NCI-H2107 (cell line): ENCODE measurements at places on chromosomes 16 and 17.

DNA sequence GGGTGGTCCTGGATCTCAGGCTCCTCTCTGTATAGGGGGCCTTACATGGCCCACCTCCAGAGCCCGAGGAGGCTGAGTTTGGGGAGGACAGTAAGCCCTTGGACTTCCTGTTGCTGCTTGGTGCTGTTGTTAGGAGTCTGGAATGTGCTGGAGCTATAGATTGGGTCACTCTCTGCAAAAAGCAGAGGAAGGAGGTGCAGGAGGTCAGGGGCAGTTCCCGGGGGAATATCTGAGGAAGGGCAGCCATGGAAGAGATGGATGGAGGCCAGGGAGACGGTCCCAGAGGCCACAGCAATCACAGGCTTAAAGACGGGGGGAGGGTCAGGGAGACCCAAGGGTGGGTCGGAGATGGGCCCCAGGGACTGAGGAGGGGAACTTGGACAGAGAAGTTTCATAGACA is 23.0 kb upstream of the CBX4 start:
- no peak for DNase-seq

- DNase-seq = no peak
These were observed 15.9 kb downstream of the TMEM92 start for GRCh38 chr17:50289991-50290702.

GRCh38 chr16:74605746-74606520 is 981 bp downstream of the GLG1 start:
- no peak for DNase-seq

DNA sequence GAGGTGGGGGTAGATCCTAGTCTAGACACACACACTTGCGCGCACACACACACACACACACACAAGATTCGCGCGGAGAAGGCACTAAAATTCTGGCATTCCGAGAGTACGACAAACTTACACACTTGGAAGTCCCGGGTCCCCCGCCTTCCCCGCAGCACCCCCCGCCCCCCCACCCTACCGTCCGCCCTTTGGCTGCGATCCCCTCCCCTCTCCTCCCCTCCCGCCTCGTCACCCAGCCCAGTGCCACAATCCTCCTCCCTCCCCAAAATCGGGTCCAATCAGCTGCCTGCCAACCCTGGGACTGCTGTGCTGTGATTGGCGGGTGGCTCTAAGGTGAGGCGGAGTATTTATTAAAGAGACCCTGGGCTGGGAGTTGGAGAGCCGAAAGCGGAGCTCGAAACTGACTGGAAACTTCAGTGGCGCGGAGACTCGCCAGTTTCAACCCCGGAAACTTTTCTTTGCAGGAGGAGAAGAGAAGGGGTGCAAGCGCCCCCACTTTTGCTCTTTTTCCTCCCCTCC is at the start of gene SOX9:
Gene SOX9 (plus strand): TSS at position 379 of the 522 bp plus-strand sequence. CDS start 372 bp downstream, outside the sequence.
- peak; percentile 71 for DNase-seq

DNA sequence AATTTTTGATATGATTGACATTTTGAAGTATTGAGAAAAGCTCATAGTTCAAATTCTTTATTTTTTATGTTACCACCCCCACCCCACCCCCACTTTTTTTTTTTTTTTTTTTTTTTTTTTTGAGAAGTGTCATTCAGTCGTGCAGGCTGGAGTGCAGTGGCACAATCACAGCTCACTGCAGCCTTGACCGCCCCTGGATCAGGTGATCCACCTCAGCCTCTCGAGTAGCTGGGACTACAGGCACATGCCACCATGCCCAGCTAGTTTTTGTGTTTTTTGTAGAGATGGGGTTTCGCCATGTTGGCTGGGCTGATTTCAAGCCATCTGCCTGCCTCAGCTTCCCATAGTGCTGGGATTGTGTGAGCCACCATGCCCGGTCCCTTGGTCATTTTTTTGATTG is 7.4 kb downstream of the TAF15 start:
- no peak for DNase-seq

- DNase-seq = no peak
These were observed 20.1 kb upstream of the CLEC19A start for GRCh38 chr16:19265380-19265930.

- DNase-seq = peak; percentile 89
These were observed 34.4 kb downstream of the HNF1B start for GRCh38 chr17:37710344-37710886.

- no peak for DNase-seq
These were observed 6.7 kb upstream of the UBE2O start for GRCh38 chr17:76459674-76460073.

GRCh38 chr17:59331929-59332748 is 684 bp downstream of the YPEL2 start:
- no peak for DNase-seq

- no peak for DNase-seq
These were observed 1.4 kb upstream of the UNK start for GRCh38 chr17:75783069-75783783.

DNA sequence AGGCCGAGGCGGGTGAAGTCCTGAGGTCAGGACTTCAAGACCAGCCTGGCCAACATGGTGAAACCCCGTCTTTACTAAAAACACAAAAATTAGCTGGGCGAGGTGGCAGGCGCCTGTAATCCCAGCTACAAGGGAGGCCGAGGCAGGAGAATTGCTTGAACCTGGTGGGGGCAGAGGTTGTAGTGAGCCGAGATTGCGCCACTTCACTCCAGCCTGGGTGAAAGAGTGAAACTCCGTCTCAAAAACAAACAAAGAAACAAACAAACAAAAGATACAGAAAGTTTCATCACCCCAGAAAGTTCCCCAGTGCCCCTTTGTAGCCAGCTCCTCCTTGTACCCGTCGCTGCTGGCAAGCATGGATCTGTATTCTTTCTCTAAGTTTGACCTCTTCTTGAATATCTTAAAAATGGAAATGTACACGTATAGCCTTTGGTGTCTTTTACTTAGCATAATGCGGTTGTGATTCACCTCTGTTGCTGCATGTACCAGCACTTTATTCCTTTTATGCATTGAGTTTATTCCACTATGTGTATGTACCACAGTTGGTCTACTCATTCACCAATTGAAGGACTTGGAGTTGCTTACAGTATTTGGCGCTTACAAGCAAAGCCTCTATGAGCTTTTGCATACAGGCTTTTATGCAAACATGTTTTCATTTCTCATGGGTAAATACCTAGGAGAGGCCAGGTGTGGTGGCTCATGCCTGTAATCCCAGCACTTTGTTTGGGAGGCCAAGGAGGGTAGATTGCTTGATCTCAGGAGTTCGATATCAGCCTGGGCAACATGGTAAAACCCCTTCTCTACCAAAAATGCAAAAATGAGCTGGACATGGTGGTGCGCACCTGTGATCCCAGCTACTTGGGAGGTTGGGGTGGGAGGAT is 87.5 kb upstream of the CLEC18A start:
- DNase-seq = no peak

DNA sequence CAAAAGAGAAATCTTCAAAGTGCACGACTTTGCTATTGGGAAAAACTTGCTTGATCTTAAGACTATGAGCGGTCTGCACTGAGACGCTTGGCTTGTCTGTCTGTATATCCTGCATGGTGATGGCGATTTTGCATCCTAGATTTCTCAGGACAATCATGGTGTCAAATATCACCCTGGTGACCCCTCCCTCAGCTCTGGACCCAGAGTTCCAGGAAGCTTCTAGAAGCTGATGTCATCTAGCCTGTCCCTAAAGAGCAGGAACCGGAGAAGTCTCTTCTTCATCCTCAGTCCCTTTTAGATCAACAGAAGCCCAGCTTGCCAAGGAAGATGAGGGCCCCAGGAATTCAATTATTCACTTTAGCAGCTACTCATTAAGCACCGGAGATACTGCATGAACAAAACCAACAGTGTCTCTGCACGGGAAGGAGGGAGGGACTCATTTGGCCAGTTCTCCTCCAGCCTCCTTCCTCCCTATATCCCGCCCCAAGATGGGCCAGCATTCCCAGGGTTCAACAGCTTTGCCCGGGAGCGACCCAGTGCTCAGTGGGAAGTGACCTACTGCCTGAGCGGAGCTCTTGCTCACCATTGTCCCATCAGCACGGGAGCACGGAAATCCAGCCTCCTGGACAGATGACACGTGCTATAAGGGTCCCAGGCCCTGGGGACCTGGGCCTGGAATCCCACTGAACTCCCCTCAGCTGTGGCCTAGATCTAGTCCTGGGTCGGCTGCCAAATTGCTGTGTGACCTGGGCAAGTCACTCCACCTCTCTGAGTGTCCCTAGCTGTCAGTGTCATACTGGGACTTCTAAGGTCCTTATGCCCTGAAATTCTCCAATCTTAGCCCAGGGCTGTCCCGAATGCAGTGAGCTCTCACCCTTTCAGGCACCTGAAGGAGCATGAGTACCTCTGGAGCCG is 3.8 kb downstream of the EMP2 start:
- DNase-seq = no peak

DNA sequence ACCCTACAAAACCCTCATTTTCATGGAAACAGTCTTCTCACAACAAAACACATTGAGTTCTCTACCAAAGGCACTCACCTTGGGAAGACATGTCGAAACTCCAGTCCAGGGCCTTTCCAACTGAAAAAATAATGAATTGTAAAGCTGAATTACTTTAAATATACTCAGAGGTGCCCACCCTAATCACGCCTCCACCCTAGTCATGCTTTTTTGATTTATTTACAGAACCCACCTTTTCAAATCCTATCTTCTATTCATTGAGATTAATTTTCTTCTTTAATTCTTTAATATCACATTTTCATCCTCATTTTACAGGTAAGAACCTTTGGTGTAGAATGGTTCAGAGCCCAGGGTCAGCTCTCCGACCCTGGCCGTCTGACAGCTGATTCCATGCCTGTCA is at the start of gene CPHXL2:
Gene CPHXL2 (minus strand): TSS at position 101 of the 400 bp plus-strand sequence. CDS start 10 bp downstream, at position 91.
- DNase-seq = no peak

- peak; percentile 61 for DNase-seq
These were observed 1.6 kb upstream of the GAST start for GRCh38 chr17:41710472-41711090.

GRCh38 chr16:57689762-57690558 is 4.6 kb upstream of the DRC7 start:
- no peak for DNase-seq

DNA sequence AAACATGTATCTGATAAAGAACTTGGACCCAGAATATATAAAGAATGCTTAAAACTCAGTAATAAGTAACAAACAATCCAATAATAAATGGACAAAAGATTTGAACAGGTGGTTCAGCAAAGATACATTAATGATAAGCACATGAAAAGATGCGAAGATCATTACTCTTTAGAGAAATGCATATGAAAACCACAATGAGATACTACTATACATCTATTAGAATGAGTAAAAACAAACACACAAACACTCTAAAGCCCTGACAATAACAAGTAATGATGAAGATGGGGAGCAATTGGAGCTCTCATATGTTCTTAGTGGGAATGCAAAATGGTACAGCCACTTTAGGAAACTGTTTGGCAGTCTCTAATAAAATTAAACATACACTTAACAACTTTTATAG is 29.1 kb downstream of the OSBPL7 start:
- DNase-seq = no peak

GRCh38 chr16:3669082-3669481 is 14.6 kb downstream of the DNASE1 start:
- DNase-seq = no peak

GRCh38 chr17:62057696-62058095 is 7.4 kb downstream of the MED13 start:
- DNase-seq = no peak

DNA sequence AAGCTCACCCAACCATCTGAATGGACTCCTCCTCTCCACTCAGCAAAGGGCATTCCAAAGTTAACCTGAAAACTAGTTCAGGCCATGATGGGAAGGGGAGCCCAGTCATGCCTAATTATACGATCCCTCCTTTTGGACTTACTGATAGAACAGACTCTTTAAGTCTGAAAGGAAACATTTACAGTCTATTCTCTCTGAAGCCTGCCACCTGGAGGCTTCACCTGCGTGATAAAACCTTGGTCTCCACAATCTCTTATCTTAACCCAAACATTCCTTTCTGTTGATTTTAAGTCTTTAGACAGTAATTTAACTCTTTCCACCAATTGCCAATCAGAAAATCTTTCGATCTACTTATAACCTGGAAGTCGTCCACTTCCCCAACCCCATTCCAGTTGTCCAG is 9.0 kb upstream of the MPP2 start:
- DNase-seq = no peak

- DNase-seq = no peak
These were observed 4.4 kb upstream of the WFIKKN2 start for GRCh38 chr17:50830994-50831393.

DNA sequence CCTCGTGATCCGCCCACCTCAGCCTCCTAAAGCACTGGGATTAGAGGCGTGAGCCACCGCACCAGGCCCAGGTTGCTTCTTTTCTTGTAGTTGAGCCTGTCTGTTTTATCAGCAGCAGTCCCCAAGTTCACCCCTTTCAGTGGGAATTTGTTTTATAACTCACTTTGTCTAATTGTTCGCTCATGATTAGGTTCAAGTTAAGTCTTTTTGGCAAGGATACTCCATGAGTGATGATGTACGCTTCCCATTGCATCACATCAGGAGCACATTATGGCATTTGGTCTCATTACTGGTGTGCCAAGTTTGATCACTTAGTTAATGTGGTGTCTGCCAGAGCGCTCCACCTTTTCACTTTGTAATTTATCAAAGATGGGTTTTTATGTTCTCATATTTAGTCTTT is 14.4 kb upstream of the GJD3 start:
- no peak for DNase-seq

DNA sequence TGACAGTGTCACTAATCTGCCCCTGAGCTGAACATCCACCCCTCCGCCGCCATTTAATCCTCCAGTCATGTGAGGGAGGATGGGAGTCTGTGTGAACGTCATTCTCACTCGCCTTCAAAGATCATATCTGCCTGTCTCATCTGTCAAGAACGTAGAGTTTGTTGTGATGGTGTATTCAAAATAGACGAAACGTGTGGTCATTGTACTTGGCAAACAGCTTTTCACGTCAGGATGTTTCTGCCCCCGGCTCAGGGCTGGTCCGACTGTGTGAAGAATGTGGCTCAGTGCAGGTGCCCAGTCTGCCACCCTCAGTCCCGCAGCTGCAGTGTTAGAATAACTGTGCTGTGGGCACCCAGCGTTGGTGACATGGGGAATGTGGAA is 148.0 kb downstream of the KCNJ12 start:
- no peak for DNase-seq

DNA sequence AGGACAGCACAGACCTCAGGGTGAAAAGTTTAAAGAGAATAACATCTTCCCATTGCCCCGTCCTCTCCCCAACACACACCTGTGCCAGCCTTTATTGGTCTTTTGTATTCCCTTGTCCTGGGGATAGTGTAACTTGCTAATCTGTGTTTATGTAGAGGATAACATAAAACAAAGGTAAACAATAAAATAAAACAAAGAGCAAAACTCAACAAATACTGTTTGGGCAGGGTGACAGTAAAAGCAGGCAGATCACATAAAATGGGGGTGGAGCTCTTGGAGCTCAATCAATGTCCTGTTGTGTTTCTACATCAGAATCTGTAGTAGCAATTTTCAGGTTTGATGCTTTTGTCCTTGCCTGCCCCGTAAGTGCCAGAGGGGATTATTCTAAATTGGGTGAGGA is 1939.7 kb downstream of the TP53TG3F start:
- DNase-seq = no peak

GRCh38 chr17:38464251-38464722 is 36.0 kb downstream of the ARHGAP23 start:
- DNase-seq = no peak

DNA sequence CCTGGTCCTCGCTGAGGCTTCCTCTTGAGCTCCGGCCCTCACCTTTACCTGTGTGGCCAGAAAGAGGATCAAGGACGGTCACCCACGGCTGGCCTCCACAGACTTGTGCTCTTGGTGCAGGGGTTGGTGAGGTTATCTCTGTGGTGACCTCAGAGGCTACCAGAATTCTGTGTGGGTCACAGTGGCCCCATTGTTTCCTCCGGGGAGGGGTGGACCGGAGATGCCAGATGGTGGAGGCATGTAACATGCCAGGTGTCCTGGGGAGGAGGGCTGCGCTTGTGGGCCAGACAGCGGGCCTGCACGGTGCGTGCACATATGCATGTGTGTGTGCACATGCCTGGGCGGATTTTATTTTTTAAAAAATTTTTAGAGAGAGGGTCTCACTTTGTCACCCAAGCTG is 6.3 kb downstream of the SGCA start:
- no peak for DNase-seq
